ENCODE measurements at places on chromosomes 5 and 9.

DNA sequence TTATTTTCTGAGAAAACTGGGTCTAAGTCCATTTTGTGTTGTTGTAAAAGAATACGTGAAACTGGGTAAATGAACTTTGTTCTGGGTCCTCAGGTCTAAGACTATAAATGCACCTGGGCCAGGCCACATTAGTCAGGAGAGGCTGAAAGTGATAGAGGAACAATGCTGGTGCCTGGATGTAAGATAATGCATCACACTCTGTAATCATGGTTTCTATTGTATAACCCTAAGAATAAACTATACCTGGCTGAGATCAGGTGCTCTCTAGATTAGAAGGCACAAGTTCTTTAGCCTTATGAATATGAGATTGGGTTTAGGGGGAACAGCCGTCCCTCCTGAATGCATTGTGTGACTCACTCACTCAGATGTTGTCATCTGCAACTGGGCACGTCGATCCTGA, 675.5 kb downstream of the HTR1A start:
- no peak for DNase-seq

DNA sequence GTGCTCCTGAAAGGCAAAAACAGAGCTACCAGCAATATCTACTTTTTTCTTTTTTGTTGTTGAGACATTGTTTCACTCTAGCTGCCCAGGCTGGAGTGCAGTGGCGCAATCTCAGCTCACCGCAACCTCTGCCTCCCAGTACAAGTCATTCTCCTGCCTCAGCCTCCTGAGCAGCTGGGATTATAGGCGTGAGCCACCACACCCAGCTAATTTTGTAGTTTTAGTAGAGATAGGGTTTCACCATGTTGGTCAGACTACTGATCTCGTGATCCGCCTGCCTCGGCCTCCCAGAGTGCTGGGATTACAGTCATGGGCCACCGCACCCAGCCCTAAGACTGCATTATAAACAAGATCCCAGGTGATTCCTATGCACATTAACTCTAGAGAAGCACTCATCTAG, 17.0 kb downstream of the PLPP1 start:
- DNase-seq = no peak

- DNase-seq = no peak
These were observed 56.5 kb downstream of the COL5A1 start for GRCh38 chr9:134698111-134698510.

DNA sequence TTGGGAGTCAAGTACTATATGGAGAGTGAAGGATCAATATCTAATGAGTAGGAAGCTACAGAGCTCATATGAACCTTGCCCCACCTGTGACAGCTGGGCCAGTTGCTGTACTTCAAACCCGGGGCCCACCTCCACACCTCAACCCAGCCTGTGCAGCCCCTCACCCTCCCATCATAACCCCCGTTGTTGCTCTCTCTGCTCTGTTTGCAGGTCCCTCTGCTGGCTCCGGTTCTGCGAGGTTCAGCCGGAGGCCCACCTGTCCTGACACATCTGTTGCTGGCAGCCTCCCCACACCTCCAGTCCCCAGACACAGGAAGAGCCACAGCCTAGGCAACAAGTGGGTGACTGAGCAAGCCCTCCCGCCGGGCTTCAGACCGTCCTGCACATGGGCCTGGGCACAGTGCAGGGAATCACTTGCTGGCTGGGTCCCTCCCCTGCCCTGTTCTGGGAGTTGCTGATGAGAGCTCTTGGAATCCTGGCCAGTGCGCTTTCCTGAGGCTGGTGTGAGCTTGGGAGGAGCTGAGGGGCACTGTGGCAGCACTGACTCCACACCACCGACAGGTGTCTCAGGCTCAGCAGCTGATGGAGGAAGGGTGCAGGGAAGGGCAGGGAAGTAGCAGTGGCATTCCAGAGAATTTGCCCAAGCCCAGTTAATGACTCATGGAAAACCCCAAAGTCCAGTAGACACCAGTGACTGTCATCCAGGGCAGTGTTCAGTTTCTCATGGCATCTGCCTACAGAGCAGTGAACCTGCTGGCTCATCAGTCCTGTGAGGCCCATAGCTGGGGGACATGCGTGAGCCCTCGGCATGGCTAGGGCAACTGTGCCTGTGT, 69.5 kb upstream of the GARNL3 start:
- DNase-seq = no peak

DNA sequence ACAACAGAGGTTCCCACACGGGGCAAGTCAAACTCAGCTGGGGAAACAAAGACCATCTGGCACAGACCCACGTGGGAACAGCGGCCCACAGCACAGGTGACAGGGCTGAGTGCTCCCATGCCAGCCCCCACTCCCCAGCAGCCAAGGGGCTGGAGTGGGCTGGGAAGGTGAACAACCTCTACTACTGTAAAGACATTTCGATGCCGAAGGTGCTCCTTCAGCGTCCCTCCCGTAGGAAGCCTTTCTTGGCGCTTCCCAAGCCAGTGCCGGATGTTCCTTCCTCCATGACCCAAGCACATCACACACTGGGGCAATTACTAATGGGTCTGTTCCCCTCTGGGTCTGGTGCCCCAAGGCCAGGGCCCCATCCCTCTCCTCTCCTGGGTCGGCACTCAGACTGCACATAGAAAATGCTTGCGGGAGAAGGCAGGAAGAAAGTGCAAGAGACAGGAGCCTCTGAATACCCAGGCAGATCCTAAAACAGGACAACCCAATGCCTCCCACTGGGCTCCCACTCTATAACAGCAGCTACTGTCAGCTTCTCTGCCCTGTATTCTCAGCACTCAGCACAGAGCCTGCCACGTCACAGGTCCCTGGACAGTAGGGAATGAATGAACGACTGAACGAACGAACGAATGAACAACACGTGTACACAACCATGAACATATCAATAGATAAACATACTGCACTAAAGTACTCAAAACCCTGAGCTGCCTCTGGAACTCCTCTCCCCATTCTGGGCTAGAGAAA, 77.0 kb upstream of the LRRTM2 start:
- no peak for DNase-seq

- no peak for DNase-seq
These were observed 114.0 kb downstream of the ADAMTS2 start for GRCh38 chr5:179231309-179231708.

- DNase-seq = no peak
These were observed 22.5 kb downstream of the MEF2C start for GRCh38 chr5:88860501-88860900.

- DNase-seq = no peak
These were observed 25.7 kb downstream of the DPYSL3 start for GRCh38 chr5:147483961-147484707.

GRCh38 chr9:126527109-126527825, 86.5 kb upstream of the LMX1B start:
- DNase-seq = no peak

DNA sequence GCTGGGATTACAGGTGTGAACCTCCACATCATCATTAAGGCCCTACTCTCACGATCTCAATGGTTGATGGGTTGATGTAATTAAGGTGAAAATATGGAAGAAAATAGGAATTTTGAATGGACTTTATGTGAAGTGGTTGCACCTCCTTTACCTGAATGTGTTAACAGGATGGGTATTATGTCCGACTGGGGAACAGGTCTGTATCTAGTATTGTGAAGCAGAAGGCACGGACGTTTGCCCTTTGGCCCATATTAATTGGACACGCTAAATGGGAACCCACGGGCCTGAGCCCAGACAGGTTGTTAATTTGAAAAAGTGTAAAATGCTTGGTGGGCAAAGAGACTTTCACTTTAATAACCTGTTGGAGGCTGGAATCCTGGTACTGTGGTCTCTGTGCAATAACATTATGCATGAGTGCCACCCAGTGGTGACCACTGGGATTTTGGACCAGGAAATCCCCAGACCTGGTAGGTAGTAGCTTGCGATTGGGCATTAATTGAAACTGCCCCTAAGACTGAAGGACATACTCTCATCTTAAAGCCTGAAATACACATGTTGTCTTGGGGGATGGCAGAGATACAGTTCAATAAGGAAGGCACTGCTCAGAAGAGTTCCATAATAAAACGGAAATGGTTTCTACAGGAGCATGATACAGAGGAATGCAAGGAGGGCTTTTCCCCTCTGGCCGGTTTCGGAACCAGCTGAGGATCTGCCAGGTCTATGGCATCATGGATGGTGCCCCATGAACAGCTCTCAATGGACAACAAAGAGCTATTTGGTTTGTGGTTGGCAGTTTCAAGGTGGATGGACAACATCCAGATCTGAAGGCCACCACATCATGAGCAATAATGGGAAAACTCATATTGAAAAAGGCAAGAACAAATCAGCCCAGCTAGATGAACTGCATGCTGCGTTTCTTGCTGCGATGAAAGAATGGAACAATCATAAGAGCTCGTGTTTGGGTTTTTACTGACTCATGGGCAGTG, 26.2 kb upstream of the BICD2 start:
- DNase-seq = peak; percentile 42

DNA sequence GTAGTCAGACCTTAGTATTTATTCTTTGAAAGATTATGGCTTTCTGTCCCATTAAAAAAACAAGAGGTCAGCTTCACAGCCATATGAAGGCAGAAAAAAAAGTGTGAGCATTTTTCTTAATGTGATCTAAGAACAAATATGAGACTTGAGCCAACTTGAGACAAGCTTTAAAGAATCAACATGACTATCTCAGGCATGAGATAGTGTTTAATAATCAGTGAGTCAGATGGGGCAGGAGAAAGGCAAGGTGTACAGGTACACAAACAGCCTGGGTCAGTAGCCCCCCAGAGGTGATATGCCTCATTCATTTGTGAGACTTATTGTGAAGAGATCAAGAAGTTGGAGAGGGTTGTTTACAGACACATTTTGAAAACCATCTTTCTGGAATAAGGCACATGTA, 83.6 kb downstream of the GDNF start:
- no peak for DNase-seq

- no peak for DNase-seq
These were observed 7.9 kb upstream of the C1QTNF2 start for GRCh38 chr5:160378330-160378729.

GRCh38 chr5:7517006-7517405, 121.1 kb downstream of the ADCY2 start:
- no peak for DNase-seq

DNA sequence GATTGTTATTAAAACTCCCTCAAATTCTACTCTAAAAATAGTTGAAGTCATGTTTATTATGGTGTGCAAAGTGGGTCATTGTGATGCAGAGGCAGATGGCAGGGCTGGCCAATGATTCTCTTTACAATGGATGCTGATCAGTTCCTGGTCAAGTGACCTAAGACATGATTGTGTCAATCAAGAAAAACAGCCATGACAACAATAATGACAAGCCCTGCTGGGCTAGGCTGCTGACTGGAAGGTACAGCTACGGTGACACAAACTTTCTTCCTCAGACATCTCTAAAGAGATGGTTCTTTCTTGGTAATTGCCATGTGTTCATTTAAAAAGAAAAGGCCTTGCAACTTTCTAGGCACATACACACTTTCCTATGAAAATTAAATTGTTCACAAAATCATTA, 3.6 kb downstream of the SLC24A2 start:
- no peak for DNase-seq

DNA sequence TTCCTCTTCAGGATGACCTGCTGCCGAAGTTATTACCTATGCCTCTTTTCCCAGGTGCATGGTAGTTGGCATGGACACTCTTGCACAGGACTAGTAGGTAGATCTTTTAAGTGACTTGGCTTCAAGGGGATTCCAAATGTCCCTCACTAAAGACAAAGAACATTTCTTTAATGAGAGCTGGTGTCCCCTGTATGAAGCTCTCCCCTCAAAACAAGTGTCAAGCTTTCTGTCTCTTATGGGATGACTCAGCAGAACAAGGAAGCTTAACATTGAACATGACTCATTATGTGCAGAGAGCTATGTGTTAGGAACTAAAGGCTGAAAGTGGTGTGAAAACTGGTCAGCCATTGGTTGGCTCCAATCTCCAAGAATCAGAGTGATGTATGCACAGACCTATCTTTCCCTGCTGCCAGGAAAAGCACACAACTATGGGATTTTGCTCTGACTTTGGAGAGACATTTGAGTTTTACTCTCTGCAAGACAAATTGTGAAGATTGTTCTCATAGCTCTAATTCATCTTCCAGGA, 120.5 kb downstream of the PRDM6 start:
- DNase-seq = no peak

DNA sequence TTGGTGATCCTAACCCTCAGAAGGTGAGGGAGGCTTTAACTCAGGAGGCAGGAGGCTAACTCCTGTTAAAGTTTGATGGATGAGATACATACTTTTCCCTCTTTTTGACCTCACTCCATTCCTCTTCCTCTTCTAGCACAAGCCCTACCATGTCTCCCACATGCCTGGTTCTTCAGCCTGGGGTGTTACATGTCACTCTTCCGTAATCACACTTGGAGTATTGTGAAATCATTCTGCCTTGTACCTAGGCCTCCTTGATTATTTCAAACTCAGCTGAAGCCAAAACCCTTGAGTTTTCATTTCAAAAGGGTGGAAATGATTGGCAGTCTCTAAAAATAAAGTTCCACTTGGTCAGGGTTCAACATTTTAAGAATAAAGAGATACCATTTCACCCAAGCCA, 1.8 kb downstream of the PLAC8L1 start:
- no peak for DNase-seq

GRCh38 chr5:74079971-74080556, 454.1 kb downstream of the ARHGEF28 start:
- no peak for DNase-seq

DNA sequence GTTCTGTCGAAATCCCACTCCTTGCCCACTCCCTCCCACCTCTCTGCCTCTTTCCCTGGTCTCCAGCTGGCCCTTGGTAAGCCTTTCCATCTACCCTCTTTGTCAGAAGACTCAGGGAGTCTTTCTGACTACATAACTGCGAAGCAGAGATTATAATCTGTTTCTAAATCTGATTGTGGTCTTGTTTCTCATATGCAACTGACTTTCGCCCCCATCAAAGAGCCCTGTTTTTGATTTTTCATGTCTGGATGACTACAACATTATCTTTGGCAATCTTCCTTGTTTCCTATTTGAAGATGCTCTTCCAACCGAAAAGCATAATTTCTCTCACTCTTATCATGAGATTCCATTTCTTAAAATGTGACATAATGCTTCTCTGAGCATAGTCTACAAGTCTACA, 218.2 kb upstream of the ADAMTSL1 start:
- DNase-seq = no peak

GRCh38 chr5:42035526-42035925, 110.4 kb downstream of the FBXO4 start:
- DNase-seq = no peak

DNA sequence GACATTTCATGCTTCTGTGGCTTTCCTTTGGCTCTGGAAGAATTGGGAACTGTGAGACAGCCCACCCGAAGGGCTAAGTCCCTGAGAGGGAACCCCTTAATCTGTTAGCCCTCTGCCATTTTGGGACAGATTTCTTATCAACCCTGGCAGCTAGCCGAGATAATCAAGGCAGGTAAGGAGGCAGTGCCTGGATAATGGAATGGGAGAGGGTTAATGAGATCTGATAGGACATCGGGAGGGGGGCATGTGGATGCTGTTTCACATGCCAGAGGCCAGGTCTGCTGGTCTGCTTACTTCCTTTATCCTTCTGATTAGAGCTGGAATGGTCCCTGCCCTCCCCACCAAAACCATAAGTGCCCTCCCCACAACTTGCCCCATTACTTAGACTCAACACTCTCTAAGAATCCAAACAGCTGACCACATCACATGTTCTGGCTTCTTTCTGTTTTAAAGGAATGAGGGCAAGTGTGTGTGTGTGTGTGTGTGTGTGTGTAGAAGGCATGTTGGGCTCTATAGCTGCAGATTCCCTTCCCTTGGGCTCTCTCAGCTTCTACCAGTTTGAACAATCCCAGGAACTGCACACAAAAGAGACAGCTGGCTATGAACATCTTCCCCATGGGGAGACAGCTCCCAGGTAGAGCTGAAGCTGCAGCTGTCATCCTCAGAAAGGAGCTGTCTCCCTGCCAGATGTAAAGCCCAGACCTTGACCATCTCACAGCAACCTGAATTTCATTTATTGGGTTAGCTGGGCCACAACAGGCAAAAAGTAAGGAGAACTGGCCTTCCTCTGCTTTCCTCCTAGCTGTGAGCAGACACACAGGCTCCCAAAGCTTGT, 221.3 kb downstream of the PIK3R1 start:
- no peak for DNase-seq
